ENCODE measurements at places on chromosomes 3 and 15.

- no peak for DNase-seq
Measured at GRCh38 chr15:69585937-69586336, 133.3 kb downstream of the RPLP1 start.

DNA sequence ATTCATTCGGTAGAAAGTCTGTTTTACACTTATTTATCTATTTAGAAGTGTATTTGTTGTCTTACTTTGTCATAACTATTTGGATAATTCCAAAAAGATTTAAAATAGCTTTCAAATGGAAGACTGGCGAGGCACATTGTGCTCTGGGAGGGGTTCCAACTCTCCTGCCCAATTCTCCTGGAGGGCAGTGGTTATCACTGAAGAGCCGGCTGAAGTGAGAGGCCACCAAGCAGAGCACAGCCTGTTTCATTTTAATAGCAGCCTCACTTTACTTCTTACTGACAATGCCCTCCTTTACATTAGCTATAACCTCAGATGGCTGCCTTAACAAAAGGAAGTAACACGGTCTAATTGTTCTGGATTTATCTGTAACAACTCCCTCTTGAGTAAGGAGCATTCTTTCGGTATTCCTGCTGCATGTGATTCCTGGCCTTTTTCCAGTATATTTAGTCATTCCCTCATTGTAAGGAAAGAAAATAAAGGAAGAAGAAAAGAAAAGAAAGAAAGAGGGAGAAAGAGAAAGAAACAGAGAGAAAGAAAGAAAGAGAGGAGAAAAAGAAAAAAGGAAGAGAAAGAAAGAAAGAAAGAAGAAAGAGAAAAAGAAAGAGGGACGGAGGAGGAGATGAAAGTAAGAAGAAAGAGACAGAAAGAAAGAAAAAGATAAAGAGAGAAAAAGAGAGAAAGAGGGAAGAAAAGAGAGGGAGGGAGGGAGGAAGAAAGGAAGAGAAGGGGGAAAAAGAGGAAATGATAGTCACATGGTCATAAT, 339.8 kb upstream of the WNT5A start:
- no peak for DNase-seq

GRCh38 chr15:77483425-77484140, 62.9 kb downstream of the HMG20A start:
- DNase-seq, result no peak

- no peak for DNase-seq
Measured at GRCh38 chr3:15726043-15726442, 71.7 kb downstream of the ANKRD28 start.

DNA sequence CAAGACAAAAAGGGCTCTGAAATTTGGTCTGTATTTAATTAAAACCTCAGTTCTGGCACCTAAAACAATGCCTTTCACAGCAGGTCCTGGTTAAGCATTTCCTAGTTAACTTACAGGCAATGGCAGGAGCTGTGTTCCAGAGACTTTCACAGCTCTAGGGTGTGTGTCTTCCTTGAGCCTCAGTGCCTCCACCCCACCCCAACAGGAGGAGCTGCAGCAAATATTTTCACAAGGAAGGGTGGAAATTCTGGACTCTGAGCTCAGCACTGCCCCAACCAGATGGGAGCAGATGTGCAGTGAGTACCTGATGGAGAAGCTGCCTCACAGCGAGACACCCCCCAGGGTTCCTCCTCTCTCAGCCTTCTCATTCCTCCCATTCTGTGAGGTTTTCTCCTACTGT, 106.3 kb upstream of the SPATA12 start:
- DNase-seq, result no peak

- no peak for DNase-seq
Measured at GRCh38 chr3:12193485-12194165, 34.9 kb upstream of the TIMP4 start.

DNA sequence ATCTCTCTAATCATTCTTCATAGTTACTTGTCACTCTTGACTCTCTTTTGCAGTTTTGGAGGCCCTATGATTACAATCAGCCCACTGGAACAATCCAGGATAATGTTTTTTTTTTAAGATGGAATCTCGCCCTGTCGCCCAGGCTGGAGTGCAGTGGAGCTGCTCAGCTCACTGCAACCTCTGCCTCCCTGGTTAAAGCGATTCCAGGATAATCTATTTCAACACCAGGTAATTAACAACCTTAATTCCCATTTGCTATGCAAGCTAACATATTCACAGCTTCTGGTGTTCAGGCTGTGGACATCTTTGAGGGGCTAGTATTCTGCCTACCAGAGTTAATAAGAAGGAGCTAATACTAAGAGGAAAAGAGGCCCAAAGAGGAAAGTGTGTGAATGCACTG, 1.1 kb upstream of the BLOC1S6 start:
- DNase-seq, result no peak

DNA sequence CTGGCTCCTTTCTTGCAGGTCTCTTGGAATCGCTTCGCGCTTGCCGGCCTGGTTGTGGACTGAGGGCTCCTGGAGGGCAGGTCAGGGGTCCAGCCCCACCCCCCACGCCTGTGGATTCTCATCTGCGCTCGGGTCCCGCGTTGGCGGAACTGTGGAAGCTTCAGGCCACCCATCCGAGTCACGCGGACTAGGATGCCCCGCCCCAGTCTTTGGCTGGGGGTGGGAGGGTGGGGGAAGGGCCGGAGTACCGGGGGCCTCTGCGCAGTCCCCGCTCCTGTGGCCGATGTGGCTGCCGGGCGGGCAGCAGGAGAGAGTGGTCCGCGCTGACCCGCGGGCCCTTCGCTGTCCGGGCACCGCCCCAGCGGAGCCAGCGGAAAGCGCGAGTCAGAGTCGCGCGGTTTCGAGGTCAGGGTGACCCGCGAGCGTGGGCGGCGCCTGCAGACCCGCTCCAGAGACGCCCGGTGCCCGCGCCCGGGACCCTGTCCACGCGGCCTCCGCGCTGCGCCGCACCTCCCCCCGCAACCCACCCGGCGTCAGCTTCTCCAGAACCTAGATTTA, 114.2 kb downstream of the KLF13 start:
- no peak for DNase-seq

DNA sequence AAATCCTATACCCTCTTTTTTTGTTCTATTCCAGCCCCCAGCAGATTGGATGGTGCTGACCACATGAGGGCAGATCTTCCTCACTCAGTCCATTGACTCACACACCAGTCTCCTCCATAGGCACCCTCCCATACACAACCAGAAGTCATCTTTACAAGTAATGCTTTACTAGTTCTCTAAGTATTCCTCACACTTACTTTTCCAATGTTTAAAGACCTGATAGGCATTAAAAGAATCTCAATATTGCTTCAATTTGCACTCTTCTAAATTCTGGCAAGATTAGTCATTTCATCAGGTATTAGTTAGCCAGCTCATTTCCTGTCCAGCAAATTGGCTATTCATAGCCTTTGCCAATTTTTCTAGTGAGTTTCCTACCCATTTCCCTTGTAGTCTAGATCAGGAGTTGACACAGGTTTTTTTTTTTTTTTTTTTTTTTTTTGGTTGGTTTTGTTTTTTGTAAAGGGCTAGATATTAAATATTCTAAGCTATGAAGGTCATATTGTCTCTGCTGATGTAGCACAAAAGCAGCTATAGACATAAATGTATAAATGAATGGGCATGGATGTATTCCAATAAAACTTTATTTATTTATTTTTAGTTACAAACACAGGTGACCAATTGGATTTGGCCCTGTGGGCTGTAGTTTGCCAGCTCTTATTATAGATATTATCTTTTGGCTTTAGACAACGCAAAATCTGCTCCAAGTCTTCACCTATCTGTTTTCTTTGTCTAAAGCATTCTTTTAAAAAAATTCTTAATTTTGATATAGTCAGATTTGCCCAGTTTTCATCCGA, 76.1 kb downstream of the ABHD5 start:
- DNase-seq, result no peak

GRCh38 chr3:187456250-187456649, 88.1 kb downstream of the RTP4 start:
- no peak for DNase-seq

GRCh38 chr15:51349156-51349844, 7.8 kb downstream of the GLDN start:
- no peak for DNase-seq

DNA sequence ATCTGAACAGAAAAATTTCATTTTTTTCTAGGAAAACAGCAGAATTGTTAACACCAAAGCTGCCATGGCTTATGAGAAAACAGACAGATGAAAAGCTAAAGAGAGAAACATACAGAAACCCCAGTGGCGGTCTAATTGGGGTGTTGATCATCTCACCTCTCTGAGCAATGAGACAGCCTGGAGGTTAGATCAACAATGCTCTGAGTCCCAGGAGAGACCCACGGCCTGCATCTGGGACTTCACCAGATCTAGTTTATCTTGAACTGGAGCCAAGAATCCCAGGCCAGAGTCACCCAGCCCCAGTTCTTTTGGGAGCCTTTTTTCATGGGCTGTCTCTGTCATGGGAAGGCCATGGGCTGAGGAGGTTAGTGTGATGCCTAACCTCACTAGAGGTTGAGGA, 3.5 kb upstream of the GALNT15 start:
- DNase-seq, result no peak

- DNase-seq, result no peak
Measured at GRCh38 chr15:93018574-93018973, 70.4 kb downstream of the RGMA start.

- DNase-seq, result no peak
Measured at GRCh38 chr15:55673287-55673686, 69.7 kb downstream of the PRTG start.

GRCh38 chr15:84910928-84911623, 26.6 kb downstream of the SLC28A1 start:
- DNase-seq, result no peak

- DNase-seq, result peak; percentile 77
Measured at GRCh38 chr3:196073255-196073753, 8.6 kb downstream of the TFRC start.

- DNase-seq, result no peak
Measured at GRCh38 chr3:117743993-117744392, 1034.4 kb downstream of the TUSC7 start.

DNA sequence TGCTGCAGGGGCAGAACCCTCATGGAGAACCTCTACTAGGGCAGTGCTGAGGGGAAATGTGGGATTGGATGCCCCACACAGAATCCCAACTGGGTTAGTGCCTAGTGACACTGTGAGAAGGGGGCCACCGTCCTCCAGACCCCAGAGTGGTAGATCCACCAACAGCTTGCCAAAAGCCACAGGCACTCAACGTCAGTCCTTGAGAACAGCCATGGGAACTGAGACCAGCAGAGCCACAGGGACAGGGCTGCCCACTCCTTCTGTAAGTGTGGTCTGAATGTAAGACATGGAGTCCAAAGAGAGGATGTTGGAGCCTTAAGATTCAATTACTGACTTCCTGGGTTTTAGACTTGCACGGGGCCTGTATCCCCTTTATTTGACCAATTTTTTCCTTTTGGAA, 1451.5 kb downstream of the SI start:
- DNase-seq, result no peak

- no peak for DNase-seq
Measured at GRCh38 chr3:187013159-187013716, 82.9 kb downstream of the ST6GAL1 start.

GRCh38 chr3:49775538-49775937, 10.8 kb downstream of the IP6K1 start:
- no peak for DNase-seq

- DNase-seq, result no peak
Measured at GRCh38 chr3:149395107-149396089, 17.9 kb upstream of the TM4SF1 start.

DNA sequence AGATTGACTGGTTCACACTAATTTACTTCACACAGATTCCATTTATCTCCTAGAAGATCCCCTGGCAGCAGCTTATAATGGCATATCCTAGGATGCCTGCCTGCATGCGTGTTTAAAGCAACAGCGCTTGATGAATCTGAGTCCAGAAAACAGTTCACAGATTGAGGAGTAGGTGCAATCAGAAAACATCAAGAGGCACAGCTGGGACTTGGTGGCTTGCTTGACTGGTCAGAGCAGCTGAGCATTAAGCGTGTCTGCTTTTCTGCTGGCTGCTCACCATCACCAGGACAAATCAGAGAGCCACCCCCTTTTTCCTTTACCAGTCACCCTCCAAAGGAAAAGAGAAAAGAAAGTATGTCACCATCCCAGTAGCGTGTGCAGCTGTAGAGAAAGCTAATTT, 223.6 kb downstream of the WDR72 start:
- peak; percentile 18 for DNase-seq

Data from D341Med (cell line).